ENCODE measurements at places on chromosomes 5 and 9.

GRCh38 chr5:130871346-130872086 is 293.5 kb downstream of the HINT1 start:
- peak; percentile 22 for DNase-seq

DNA sequence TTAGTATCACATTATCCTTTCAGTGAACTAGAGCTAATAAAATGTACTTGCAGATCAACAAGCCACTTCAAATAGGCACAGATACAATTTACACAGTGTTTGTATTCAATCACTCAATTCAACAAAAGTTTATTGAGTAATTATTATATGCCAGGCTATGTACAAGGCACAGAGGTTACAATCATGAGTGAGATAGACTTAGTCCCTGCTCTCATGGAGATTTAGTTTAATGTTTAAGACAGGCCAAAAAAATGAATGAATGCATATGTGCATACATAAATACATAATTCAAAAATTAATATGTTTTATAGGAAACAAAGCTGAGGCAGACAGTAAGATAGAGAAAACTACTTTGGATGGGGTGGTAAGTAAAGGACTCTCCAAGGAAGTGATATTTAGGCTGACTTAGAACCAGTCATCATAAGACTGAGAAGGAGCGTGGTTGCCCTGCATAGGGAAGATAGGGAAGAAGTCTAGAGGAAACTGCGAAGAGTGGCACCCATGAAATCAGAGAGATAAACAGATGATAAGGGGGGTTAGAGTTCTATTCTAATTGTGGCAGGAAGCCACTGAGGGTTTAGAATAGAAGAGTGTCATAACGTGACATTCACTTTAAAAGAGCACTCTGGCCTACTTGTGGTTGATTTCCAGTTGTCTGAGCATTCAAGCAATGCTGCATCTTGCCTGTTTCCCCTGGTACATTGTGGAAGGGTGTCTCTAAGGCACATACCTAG is 49.7 kb upstream of the GRAMD2B start:
- peak; percentile 70 for DNase-seq

DNA sequence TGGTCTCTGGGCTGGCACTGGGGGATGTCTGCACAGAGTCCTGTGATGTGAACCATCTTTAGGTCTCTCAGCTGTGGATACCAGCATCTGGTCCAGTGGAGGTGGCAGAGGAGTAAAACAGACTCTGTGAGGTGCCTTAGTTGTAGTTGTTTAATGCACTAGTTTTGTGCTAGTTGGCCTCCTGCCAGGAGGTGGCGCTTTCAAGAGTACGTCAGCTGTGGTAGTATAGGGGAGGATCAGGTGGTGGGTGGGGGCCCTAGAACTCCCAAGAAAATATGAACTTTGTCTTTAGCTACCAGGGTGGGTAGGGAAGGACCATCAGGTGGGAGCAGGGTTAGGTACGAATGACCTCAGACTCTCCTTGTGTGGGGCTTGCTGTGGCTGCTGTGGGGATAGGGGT is 197.1 kb downstream of the TMC1 start:
- no peak for DNase-seq

DNA sequence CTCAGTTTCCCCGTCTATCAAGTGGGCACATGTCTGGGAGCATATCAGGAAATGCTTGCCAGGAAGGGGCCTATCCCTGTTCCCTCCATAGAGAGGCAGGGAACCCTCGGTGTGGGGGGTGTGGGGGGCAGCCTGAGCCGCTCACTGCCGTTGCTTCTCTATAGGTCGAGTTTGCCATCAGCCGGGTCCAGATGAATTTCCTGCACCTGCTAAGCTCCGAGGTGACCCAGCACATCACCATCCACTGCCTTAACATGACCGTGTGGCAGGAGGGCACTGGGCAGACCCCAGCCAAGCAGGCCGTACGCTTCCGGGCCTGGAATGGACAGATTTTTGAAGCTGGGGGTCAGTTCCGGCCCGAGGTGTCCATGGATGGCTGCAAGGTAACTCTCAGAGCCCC is 13.8 kb upstream of the ORM1 start:
- DNase-seq = no peak

GRCh38 chr9:136117291-136117915 is 1.3 kb downstream of the TMEM250 start:
- DNase-seq = no peak

GRCh38 chr9:113651896-113652295 is 188.4 kb downstream of the RGS3 start:
- no peak for DNase-seq

- no peak for DNase-seq
Observed at GRCh38 chr5:137791799-137792198, 37.6 kb upstream of the HNRNPA0 start.

DNA sequence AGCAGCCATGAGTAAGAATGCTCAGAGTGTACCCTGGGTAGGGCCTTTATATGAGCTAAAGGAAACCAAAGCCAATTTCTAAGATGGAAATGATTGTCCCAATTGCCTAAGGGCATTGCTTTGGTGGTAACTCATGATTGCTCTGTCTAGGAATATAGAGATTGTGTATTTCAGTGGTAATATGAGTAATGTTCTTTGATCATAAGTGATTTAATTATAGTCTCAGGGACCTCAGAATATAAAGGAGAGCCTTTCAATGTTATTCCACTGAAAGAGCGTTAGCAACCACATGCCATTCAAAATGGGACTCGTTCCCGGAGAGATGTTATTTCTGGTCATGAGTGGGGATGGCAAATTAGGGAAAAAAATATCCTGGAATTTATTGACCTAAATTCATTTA is 340.5 kb downstream of the ARHGEF28 start:
- peak; percentile 16 for DNase-seq

- no peak for DNase-seq
Observed at GRCh38 chr5:29005386-29005785, 1967.0 kb upstream of the CDH9 start.
